Transverse colon (tissue), 4 donors: ENCODE measurements at places on chromosomes 7 and 10.
A peak's percentile ranks its signal among the peaks of the same experiment; 100 is the strongest.

- no peak overlapping the region for H3K4me3 ChIP-seq
- no peak overlapping the region for H3K27ac ChIP-seq
- DNase-seq = no peak
- H3K36me3 ChIP-seq = no peaks in the 10 kb centered on the region
- H3K27me3 ChIP-seq = no peaks in the 10 kb centered on the region
- no peaks in the 10 kb centered on the region for H3K4me1 ChIP-seq
These were observed 21.6 kb upstream of the WASL start for GRCh38 chr7:123770378-123770777.

GRCh38 chr10:3008518-3009195 is 58.7 kb upstream of the PFKP start:
- no peak overlapping the region for H3K27ac ChIP-seq
- no peaks in the 10 kb centered on the region for H3K36me3 ChIP-seq
- no peaks in the 10 kb centered on the region for H3K4me1 ChIP-seq
- no peak for DNase-seq

GRCh38 chr7:96016056-96016586 is 243.8 kb downstream of the DYNC1I1 start:
- no peak overlapping the region for H3K27ac ChIP-seq
- no peaks in the 10 kb centered on the region for H3K36me3 ChIP-seq
- H3K4me1 ChIP-seq = no peaks in the 10 kb centered on the region
- H3K4me3 ChIP-seq = no peak overlapping the region

DNA sequence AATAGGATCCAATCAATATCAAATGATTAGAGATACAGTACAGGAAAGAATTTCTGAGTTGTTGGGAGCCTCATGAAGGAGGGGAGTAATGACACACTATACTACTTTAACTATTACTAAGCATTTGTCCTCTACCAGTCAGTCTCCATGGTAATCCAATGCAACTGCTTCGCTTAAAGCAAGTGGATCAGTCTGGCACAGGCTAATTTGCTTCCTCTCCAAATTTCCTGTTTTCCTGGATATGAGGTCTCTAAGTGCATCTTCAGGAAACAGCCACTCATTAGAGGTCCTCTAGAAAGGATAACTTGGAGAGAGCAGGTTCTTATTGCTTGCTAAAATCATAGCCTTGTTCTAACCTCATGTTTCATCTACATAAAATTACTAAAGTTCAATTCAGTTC is 8.4 kb upstream of the SEPTIN7 start:
- no peak overlapping the region for H3K27ac ChIP-seq
- H3K36me3 ChIP-seq = no peaks in the 10 kb centered on the region
- no peak for DNase-seq

GRCh38 chr7:14332155-14332554 is 342.7 kb upstream of the ETV1 start:
- H3K36me3 ChIP-seq = no peaks in the 10 kb centered on the region
- H3K27me3 ChIP-seq = no peaks in the 10 kb centered on the region
- no peak overlapping the region for H3K27ac ChIP-seq
- no peak for DNase-seq
- H3K4me1 ChIP-seq = no peaks in the 10 kb centered on the region

DNA sequence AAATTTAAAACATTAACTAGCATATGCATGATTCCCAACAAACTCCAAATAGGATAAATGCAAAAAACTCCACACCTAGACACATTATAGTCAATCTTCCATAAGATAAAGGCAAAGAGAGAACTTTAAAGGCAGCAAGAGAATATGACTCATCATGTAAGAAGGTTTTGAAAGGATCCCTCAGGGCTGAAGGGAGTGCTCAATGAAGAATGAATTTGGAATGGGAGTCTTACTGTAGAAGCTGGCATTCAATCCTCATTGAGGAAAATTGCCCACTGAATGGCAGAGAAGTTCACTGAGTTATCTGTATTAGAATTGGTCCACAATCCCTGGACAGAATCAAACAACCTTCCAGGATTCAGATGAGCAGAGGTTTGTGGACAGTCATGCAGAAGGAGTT is 26.1 kb upstream of the ZNF365 start:
- no peaks in the 10 kb centered on the region for H3K4me1 ChIP-seq
- H3K4me3 ChIP-seq = no peak overlapping the region
- no peaks in the 10 kb centered on the region for H3K27me3 ChIP-seq
- no peak for DNase-seq

- no peak for DNase-seq
- H3K27me3 ChIP-seq = no peaks in the 10 kb centered on the region
- H3K4me3 ChIP-seq = no peak overlapping the region
These were observed 140.9 kb upstream of the MKLN1 start for GRCh38 chr7:131186816-131187215.

DNA sequence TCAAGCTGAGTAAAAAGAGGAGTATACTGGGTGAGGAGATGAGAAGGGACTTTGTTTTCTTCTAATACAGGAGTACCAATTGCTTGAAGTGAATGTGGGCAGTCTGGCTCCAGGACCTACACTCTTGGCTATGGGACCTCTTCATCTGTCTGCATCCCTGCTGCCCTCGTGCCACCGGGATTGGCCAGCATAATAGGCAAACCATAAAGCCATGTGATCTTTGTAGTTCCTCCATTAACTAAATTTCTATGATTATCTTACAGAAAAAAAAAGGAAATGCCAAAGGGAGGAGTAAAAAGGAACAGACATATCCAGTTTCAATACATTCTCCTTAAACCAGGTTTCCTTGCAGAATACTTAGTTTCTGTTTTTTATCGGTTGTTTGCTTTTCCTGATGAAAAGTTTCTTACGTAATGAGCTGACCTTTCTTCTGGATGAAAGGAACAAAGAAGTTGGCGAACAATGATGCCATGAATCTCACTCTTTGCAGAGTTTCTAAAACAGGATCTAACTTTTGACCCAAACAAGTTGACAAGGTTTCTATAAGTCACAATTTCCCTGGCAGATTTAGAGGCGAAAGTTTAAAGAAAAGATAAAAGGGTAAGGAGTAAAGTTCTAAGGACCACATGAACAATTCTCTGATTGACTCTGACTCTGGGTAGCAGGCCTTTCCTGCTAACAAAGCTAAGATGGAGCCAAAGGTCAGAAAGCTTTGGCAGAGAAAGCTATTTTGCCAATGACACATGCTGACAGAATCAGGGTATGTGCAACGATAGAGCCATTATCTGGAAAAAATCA is 54.1 kb downstream of the LAMB1 start:
- no peak overlapping the region for H3K4me3 ChIP-seq
- no peaks in the 10 kb centered on the region for H3K4me1 ChIP-seq
- no peaks in the 10 kb centered on the region for H3K36me3 ChIP-seq

GRCh38 chr7:1311406-1312135 is 78.9 kb downstream of the UNCX start:
- DNase-seq = no peak
- no peaks in the 10 kb centered on the region for H3K4me1 ChIP-seq
- no peak overlapping the region for H3K27ac ChIP-seq
- no peaks in the 10 kb centered on the region for H3K36me3 ChIP-seq
- H3K4me3 ChIP-seq = no peak overlapping the region

DNA sequence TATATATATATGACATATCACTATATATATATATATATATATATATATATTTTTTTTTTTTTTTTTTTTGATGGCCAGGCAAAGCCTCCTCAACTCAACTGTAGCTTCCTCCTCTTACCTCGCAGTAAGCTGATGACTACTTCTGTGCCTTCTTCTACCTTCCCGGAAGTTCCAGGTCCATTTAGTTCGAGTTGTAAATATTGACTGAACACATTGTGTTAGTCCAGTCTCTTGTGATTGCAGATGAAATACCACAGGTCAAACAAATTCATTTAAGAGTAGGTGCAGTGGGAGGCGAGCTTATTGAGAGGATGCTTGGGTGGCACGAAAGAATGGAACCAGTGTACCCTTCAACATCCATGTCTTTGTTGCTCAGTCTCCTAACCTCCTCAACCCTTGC is 144.6 kb downstream of the ST7 start:
- H3K27ac ChIP-seq = no peak overlapping the region
- H3K4me1 ChIP-seq = no peaks in the 10 kb centered on the region
- no peak for DNase-seq
- no peak overlapping the region for H3K4me3 ChIP-seq

- no peaks in the 10 kb centered on the region for H3K4me1 ChIP-seq
- no peak overlapping the region for H3K27ac ChIP-seq
- H3K27me3 ChIP-seq = peaks cover 46% of the 10 kb centered on the region
These were observed 6.4 kb upstream of the RPP30 start for GRCh38 chr10:90865401-90865800.

- no peak overlapping the region for H3K4me3 ChIP-seq
- no peaks in the 10 kb centered on the region for H3K36me3 ChIP-seq
- DNase-seq = no peak
- no peaks in the 10 kb centered on the region for H3K27me3 ChIP-seq
These were observed 154.4 kb downstream of the AMPH start for GRCh38 chr7:38476764-38477163.

DNA sequence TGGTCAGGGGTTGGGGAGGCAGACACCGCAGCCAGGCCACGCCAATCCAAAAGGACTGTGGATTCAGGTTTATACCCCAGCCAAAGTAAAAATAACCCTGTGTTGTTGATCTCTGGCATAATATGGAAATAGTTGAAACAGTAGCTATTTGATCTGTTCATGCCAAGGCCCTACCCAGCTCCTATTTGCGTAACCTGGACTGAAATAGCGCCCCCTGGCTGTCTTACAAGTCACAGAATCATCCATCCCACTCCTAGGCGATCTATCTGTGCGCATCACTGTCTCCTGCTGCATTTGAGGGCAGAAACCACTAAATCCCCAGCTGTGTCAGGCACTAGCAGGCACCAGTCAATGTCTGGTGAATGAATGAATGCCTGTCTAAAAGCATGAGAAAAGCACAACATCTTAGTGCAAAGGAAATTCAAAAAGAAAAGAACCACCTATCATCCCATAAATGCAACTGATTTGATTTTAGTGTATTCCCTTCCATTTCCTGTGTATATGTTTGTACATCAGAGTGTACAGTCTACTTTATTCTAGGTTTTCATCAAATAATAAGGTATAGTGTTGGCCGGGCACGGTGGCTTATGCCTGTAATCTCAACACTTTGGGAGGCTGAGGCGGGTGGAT is 160.0 kb downstream of the SLIT1 start:
- no peaks in the 10 kb centered on the region for H3K36me3 ChIP-seq
- peaks cover 10% of the 10 kb centered on the region for H3K4me1 ChIP-seq
- DNase-seq = peak; percentile 69
- no peaks in the 10 kb centered on the region for H3K27me3 ChIP-seq

DNA sequence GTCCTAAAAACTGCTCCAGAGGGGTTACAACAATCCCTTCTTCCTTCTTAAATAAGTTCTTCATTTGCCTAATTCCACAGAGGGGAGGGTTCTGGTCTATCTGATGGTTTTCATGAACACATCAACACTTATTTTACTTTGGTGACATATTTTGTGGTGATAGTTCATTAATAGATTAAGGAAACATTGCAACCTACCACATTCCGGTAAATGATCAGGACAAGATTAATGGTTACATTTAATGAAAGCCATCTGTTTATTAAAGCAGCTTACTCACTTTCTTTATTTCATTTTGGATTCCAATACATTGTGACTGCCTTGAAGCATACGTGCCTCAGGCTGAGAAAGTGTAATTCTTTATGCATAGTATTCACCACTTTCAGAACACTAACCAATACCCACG is 101.0 kb downstream of the SKIDA1 start:
- no peaks in the 10 kb centered on the region for H3K4me1 ChIP-seq
- no peak overlapping the region for H3K27ac ChIP-seq
- H3K27me3 ChIP-seq = no peaks in the 10 kb centered on the region

DNA sequence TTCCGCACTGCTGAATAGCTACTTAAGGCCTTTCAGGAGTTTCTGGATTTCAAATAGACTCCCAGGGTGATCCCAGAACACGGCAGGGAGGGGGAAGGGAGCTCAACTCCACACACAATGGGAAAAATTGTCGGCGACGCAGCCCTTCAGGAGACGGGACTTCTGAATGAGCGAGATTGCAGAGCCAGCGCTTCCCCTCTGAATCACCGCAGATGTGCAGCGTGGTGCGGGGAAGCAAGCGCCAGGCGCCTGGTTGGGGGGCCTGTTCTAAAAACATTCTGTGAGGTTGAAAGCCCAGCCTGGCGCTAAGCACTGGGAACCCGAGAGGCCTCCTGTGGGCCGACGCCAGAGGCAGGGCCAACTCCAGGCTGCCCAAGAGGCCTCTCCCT is 163.3 kb downstream of the MAD1L1 start:
- H3K27me3 ChIP-seq = no peaks in the 10 kb centered on the region
- H3K27ac ChIP-seq = no peak overlapping the region
- DNase-seq = no peak
- no peaks in the 10 kb centered on the region for H3K36me3 ChIP-seq
- no peaks in the 10 kb centered on the region for H3K4me1 ChIP-seq
- no peak overlapping the region for H3K4me3 ChIP-seq

DNA sequence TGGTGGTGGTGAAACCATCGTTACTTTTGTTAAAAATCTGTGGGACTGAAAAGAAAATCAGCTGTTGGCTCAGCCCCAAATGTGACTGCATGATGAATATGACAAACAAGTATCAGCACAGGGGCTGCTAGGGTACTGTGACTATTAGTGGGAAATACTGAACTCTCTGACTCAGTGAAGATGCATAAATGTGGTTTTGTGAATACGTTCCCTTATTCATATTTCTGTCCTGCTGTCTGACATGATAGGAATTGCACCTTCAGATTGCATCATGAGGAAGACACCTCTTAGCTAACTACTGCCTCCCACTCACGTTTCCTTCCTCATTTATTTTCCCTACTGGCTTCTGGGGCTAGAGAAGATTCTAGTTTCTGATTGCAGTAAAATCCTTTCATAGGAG is 1.4 kb downstream of the CLEC5A start:
- no peaks in the 10 kb centered on the region for H3K4me1 ChIP-seq
- no peaks in the 10 kb centered on the region for H3K36me3 ChIP-seq
- no peak for DNase-seq
- no peak overlapping the region for H3K4me3 ChIP-seq
- H3K27ac ChIP-seq = no peak overlapping the region

DNA sequence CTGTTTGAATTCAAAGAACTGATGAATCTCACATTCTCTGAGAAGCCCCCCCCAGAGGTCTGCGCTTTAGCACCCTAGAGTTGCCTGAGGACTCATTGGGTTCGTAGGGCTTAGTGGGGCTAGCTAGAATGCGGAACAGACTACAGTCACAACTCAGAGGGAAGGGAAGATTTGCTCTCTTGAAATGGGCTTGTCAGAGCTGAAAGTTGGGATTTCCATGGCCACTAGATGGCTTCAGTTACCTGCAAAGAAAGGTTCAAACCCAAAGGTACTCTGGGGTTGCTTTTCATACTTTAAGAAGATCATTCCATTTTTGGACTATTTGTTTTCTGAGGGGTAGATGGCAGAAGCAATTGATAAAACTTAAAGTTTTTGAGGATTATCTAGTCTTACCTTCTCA is 205.0 kb downstream of the BBS9 start:
- no peak for DNase-seq
- H3K27ac ChIP-seq = no peak overlapping the region
- H3K4me1 ChIP-seq = no peaks in the 10 kb centered on the region
- H3K36me3 ChIP-seq = no peaks in the 10 kb centered on the region

GRCh38 chr10:3094609-3095036 is 27.3 kb downstream of the PFKP start:
- no peaks in the 10 kb centered on the region for H3K27me3 ChIP-seq
- H3K36me3 ChIP-seq = no peaks in the 10 kb centered on the region
- peak overlapping the region; percentile 66 for H3K27ac ChIP-seq
